ENCODE measurements at places on chromosomes 4 and X.

DNA sequence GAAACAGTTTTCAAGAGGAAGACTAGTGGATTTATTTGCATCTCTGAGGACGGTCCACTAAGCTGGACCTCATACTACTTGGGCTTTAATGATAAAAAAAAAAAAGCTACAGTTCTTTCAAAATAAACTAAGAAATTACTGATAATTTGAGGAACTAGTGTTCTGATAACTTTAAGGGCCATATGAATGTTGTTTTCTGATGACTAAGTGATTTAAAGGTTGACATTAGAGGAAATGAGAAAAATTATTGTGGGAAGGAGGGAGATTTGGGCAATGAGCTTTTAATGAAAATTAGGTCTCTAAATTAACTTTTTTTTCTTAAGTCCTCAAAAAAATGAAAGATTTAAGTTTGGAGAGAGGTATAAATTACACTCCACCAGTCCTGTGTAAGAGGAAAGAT lies 60.8 kb upstream of the IL2 start:
- DNase-seq = no peak

- DNase-seq = no peak
Observed at GRCh38 chrX:87924619-87925018, 407.0 kb downstream of the KLHL4 start.

GRCh38 chrX:148865277-148866210 lies 365.1 kb downstream of the AFF2 start:
- DNase-seq = no peak

DNA sequence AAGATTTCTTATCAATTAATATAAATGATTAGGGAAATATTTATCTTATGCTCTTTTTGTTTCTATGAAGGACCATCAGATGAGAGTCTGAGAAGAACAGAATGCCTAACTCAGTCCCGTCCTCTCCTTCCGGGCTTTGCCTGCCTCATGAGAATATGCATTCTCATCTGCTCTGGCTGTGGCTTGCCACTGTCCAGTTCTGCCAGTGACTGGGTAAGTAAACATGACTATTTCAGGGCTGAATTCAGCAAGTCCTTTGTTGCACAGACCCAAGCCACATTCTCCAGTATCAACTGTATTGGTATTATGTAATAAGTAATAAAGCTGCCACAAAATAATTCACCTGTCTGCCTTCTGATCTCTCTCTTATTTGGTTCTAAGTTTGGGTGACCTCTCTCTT lies 110.7 kb downstream of the WDFY3 start:
- DNase-seq = no peak

GRCh38 chr4:72326692-72327632 lies 242.1 kb downstream of the ADAMTS3 start:
- DNase-seq = no peak

GRCh38 chr4:6120361-6120760 lies 80.0 kb downstream of the JAKMIP1 start:
- DNase-seq = no peak

GRCh38 chrX:97524997-97525396 lies 641.3 kb downstream of the RPA4 start:
- DNase-seq = no peak

DNA sequence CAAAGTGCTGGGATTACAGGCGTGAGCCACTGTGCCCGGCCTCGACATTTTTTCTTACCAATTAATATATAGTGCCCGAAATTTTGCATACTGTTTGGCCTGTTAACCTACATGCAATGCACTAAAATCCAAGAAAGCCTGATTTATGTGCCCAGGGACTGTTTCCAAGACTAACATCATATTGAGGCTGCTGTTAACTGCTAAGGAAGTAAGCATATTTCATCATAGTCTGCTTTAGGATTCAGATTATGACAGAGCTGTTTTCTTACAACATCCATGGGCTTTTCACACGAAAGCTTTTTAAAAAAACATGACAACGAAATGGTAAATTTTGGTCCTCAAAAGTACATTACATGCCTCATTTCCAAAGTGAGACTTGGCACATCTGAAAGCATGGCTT lies 84.4 kb downstream of the STOX2 start:
- no peak for DNase-seq

DNA sequence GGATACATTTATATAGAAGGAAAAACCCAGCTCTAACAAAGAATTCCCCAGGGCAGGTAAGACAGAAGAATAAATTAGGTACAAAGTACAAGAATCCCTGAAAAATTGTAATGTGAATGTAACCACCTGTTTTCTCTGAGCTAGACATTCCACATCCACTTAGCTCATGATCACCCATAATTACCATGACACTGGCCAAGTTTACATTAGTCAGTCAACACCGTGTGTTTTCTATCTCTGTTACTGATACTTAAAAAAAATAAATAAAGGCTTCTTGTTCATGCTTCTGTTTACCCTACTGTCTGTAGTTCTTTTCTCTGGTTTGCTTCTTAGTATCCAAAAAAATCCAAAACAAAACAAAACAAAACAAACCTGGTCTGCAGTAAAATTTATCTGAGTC lies 66.0 kb downstream of the CBLL2 start:
- no peak for DNase-seq

GRCh38 chrX:155611302-155611701 lies 1.4 kb downstream of the TMLHE start:
- no peak for DNase-seq

- peak; percentile 49 for DNase-seq
Observed at GRCh38 chrX:119682019-119682989, 10.7 kb downstream of the SEPTIN6 start.

- DNase-seq = peak; percentile 79
Observed at GRCh38 chrX:119755981-119756533, 2.3 kb upstream of the SOWAHD start.

GRCh38 chr4:48503233-48504025 lies 13.4 kb downstream of the ZAR1 start:
- no peak for DNase-seq

DNA sequence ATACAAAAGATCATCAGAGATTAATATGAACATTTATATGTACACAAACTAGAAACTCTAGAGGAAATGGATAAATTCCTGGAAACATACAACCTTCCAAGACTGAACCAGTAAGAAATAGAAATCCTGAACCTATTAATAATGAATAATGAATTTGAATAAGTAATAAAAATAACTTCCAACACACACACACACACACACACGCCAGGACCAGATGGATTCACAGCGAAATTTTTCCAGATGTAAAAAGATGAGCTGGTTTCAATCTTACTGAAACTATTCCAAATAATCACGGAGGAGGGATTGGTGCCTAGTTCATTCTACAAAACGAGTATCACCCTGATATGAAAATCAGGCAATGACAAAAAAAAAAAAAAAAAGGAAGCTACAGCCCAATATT lies 1095.0 kb downstream of the FAT4 start:
- no peak for DNase-seq

DNA sequence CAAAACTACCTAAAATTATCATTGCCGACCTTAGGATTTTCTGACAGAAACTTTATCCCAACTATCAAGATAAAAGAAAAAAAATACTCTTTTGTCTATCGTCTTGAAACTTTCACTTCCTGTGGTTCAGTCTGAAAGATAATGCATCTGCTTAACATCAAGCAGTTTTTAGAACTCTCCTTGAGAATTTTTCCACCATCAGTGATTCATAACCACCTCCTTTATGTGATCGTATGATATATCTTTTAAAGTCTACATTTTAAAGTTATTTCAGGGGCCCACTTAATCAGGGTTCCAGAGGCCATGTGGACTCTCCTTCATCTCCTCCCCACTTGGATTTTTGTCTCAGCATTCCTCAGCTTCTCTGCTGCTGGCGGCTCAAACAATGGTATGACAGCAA lies 272.8 kb upstream of the TENM3 start:
- no peak for DNase-seq

- DNase-seq = no peak
Observed at GRCh38 chr4:107131295-107131694, 95.2 kb upstream of the DKK2 start.

GRCh38 chrX:45824471-45824870 lies 623.8 kb upstream of the DIPK2B start:
- peak; percentile 78 for DNase-seq

DNA sequence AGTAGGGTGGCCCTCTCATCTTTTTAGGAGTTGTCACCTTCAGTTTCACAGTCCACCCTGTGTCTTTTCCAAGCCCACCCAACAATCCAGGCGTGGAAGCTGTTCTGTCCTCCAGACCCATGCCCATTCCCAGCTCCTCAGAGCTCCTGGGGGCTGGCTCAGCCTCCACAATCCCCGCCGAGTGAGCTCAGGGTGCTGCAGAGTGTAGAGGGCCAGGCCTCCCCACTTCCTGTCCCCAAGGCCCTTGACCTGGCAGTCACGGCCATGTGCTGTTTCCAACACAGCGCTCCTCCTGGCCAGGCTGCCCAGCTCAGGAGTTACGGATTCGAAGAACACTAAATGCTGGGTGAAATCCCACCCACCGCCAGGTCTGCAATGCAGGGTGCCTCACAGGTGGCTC lies 31.8 kb downstream of the PDHA1 start:
- DNase-seq = no peak

GRCh38 chr4:13492747-13493146 lies 8.6 kb upstream of the RAB28 start:
- DNase-seq = no peak

- no peak for DNase-seq
Observed at GRCh38 chr4:176422511-176422910, 102.7 kb downstream of the SPCS3 start.

DNA sequence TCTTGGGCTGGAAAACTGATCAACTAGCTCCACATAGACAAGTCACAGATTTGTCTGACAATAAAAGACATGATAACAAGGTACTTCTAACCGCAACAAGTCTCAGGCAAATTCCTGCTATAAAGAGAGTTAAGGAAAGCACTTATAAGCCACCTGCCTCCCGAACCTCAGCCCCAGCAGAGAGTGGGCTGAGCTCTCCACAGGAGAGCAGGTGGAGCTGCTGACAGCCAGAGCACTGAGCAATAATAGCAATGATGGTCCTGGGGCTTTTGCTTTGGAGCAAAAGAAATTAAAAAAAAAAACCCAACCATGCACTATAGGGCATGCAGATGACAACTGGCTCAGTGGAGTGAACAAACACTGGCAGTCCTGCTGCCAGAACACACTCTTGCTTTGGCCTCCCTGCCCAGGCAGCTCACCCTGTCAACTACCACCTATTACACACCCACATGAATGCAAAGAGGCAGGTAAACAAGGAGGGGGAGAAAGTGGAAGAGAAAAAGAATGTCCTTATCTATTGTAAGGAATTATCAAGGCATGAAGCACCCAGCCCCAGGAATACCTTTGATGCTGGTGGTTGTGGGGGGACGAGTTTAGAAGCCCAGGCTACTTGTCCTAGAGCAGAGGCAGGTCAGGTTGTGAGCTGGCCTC lies 135.8 kb upstream of the DGKK start:
- DNase-seq = no peak

DNA sequence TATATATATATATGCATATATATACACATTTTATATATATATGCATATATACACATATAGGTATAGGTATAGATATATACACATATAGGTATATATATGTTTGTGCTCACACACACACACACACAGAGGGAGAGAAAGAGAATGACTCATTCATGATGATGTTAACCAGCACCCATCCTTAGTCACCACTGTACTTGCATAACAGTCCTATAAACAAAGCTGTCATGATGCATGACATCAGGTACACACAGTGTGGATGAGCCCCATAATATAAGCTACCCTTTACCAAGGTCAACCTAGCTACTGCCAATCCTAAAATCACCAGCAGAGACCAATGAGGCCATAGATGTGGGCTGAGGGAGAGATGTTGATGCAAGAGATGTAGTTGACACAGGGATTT lies 1408.0 kb downstream of the RAPGEF2 start:
- DNase-seq = no peak

- DNase-seq = no peak
Observed at GRCh38 chr4:61198686-61199085, 1.4 kb upstream of the ADGRL3 start.

- DNase-seq = peak; percentile 56
Observed at GRCh38 chr4:40199179-40199670, 2.4 kb downstream of the RHOH start.

DNA sequence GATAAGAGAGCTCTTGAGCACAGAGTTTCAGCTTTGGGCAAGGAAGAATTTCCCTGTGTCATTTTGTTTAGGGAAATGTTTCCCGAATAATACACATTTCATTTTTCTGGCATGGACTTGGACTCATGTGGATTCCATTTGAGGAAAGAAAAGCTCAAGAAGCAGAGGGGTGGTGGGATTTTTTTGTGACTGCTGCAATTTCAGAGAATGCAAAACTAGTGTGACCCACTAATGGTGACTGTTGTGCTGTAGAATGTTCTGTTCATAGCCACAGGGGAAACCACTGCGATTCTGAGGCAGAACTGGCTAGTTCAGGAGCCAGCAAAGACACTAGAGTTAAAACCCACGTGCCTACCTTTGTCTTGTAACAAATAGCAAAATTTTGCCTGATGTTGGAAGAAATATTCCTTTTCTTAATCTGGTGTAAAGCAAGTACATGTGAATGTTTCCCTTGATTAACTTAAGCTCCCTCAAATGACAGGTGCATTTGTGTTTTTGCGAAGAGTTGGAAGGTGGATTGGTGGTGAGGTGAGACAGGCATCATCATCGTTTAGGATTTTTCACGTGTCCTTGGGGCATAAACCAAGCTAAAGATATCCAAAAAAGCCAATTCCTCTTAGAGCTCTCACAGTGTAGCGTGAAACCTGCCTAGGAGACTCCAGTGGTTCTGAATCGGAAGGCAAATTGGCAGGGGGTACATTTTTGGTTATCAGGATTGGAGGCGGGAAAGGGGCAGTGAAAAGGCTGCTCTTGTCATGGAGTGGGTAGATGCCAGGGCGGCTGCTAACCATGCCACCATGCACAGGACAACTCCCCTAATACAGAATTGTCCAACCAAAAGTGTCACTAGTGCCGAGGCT lies 38.0 kb upstream of the FAM9C start:
- DNase-seq = peak; percentile 34

- no peak for DNase-seq
Observed at GRCh38 chrX:43679778-43680177, 23.7 kb downstream of the MAOA start.

- no peak for DNase-seq
Observed at GRCh38 chrX:52995987-52996331, 37.6 kb upstream of the FAM156A start.

GRCh38 chr4:109332926-109333464 lies 30.5 kb upstream of the COL25A1 start:
- peak; percentile 55 for DNase-seq

DNA sequence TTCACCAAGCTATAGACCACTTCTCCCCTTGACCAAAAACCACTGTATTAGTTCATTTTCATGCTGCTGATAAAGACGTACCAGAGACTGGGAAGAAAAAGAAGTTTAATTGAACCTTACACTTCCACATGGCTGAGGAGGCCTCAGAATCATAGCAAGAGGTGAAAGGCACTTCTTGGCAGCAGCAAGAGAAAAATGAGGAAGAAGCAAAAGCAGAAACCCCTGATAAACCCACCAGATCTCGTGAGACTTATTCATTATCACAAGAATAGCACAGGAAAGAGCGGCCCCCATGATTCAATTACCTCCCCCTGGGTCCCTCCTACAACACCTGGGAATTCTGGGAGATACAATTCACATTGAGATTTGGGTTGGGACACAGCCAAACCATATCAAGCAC lies 97.8 kb downstream of the DOCK11 start:
- DNase-seq = no peak

- DNase-seq = no peak
Observed at GRCh38 chr4:141102367-141102766, 30.9 kb downstream of the RNF150 start.
